ENCODE measurements at places on chromosomes 6 and 20. TPM values are rescaled to one million over a fixed set of nuclear protein-coding genes. Genes with fewer than 3 reads are reported as not detected.

PYGB gene
- total RNA-seq = 38.3 TPM

IRF4 gene
- 1.0 TPM for total RNA-seq

KHDC1L gene
- not detected for total RNA-seq

MOG gene
- not detected for total RNA-seq

SUMO4 gene
- 1.2 TPM for total RNA-seq

ISM1 gene
- total RNA-seq = 0.33 TPM

PRIM2 gene
- 10.8 TPM for total RNA-seq

SAPCD1 gene
- 5.2 TPM for total RNA-seq

VSTM2L gene
- total RNA-seq = 0.12 TPM

STMND1 gene
- 1.0 TPM for total RNA-seq

ITPR3 gene
- 26.6 TPM for total RNA-seq

CCN5 gene
- total RNA-seq = 48.2 TPM

GJA1 gene
- 46.3 TPM for total RNA-seq

LY6G6D gene
- not detected for total RNA-seq

LCA5 gene
- total RNA-seq = 8.9 TPM

RIPOR3 gene
- 8.4 TPM for total RNA-seq

DEFB110 gene
- not detected for total RNA-seq
